Fibroblast of the aortic adventitia (primary cell): ENCODE measurements at places on chromosomes 6 and 20. TPM values are rescaled to one million over a fixed set of nuclear protein-coding genes. Genes with fewer than 3 reads are reported as not detected.

DNA sequence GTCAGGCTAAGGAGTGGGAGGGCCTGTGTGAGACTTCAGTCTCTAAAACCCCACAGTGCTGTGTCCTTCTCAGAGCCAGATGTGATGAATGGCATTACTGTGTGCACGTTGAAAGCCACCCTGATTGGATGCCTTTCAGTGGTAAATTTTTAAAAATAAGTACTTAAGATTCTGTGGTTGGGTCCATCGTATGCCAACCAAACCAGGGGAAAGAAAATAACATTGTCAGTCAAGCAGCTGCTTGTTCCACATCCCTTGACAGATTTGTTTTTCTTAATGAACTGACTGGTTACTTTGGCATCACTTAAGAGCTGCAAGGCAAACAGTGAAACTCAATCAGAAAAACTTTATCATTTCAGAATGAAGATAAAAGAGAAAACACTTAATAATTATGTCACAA, 334.0 kb upstream of the NT5E start:
- DNase-seq = no peak

The TMEM244 gene
- 0.45 TPM in 1 of 2 replicates, not detected in the other for total RNA-seq

- no peak for DNase-seq
Measured at GRCh38 chr6:140040396-140040795, 665.9 kb upstream of the CITED2 start.

GRCh38 chr6:79441192-79441591, 96.0 kb downstream of the LCA5 start:
- DNase-seq = no peak

GRCh38 chr6:26414281-26414680, 12.2 kb downstream of the BTN3A1 start:
- no peak for DNase-seq

- DNase-seq = no peak
Measured at GRCh38 chr6:58290177-58290576, 972.7 kb downstream of the PRIM2 start.

DNA sequence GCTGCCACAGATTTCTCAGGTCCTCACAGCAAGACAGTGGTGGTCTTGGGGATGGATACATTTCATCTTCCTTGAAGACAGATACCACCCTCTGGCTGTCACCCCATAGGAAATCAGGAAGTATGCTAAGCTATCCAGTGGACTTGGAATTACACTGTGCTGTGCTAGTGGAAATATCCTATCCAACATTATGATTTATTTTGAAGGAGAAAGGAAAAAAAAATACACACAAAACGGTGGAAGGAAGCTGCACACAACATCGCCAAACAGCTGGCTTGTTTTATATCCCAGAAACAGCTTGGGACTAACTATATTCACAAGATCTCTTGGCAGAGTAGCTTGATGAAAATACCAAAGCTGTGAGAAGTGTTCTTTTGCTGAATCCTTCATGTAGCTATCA, 257.6 kb downstream of the LAMA2 start:
- peak; percentile 86 for DNase-seq

DNA sequence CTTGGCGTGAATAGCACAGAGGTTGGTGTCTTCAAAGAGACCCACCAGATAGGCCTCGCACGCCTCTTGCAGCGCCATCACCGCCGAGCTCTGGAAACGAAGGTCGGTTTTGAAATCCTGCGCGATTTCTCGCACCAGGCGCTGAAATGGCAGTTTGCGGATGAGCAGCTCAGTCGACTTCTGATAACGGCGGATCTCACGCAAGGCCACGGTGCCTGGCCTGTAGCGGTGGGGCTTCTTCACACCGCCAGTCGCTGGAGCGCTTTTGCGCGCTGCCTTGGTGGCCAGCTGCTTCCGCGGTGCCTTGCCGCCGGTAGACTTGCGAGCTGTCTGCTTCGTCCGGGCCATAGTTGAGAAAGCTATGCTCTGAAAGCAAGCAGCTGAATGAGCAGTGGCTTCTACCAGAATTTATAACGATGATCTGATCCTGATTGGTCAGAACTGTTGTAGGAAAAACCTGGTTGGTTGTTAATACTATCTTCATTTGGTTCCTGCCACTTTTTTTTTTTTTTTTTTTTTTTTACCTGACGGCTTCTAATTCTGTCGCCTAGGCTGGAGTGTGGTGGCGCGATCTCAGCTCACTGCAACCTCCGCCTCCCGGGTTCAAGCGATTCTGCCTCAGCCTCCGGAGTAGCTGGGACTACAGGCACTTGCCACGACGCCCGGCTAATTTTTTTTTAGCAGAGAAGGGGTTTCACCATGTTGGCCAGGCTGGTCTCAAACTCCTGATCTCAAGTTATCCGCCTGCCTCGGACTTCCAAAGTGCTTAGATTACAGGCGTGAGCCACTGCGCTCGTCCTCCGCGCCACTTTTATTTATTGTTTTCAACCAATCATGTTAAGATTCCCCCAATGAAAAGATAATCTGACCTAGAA, 21.5 kb downstream of the OR2B2 start:
- DNase-seq = peak; percentile 97

The SOX18 gene
- total RNA-seq = 0.57 TPM in 1 of 2 replicates, not detected in the other
